ENCODE measurements at places on chromosomes 4 and X. TPM values are rescaled to one million over a fixed set of nuclear protein-coding genes. Genes with fewer than 3 reads are reported as not detected.
A peak's percentile ranks its signal among the peaks of the same experiment; 100 is the strongest.

Gene SPP1
- 43.1 TPM for total RNA-seq

Gene RNF150
- total RNA-seq: 6.1 TPM

Gene EXOC1L
- not detected for total RNA-seq

Gene MAGEC1
- not detected for total RNA-seq

Gene APELA
- total RNA-seq: 153 TPM

Gene EREG
- total RNA-seq: 4.2 TPM

Gene RIPPLY1
- total RNA-seq: not detected

Gene AKAP14
- 2.5 TPM for total RNA-seq

Gene CRLF2
- not detected for total RNA-seq

GRCh38 chr4:113008716-113009115, 40.7 kb upstream of the ANK2 start:
- DNase-seq: no peak

DNA sequence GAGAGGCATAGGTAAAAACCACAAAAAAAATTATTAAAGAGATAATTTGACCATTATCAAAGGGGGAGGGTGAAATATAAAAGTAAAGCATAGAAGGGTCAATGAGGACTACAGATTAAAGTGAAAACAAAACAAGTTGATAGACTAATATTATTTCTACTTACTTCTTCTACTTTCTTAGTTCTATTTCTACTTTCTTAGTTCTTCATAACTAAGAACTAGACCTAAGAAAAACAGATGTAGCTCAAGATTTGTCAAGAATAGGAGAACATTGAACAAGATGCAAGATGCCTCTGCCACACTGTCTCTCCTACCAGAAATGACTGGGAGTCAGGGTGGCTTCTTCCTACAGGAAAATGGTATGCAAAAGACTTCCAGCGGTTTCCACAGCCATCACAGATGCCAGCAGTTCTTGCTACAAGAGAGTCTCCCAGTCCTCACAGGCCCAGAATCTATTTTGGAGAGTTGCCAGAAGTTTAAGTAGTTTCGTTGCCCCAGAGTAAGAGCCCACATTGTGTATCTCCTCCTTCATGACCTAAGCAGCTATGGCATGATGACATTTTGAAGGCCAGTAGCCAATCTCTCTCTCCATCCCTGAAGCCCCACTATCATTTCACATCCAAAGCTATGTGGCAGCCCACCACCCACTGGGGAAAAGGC, 42.9 kb upstream of the DDX60 start:
- no peak for DNase-seq

DNA sequence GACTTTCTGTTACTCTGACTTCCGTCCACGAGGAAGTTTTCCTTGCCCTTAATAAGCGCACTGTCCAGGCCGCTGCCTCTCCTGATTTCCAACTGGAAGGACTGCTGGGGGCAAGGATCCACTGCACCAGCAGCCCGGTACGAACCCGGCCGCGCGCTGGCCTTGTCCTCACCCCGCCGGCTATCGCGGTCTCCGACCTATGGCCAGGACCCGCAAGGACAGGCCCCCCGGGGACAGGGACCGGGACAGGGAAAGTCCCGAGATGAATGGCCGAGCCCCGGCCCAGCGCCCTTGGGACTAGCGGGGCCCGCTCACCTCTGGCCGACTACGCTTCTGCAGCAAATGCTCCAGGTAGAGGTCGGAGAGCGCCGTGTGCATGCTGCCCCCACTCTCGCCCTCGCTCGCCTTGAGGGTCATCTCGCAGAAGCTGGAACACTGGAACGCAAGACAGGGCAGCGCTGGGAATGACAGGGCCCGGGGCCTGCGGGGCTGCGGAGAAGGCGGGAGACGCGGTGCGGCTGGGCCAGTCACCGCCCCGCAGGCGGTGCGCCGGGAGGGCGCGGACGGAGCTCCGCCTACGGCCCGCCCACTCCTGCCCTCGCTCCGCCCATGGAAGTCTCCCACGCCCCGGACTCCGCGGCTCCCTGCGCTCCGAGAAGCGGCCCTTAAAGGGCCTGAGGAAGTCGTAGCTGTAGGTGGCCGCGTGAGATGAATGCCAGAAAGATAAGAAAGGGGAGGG, at the start of gene MPP1:
Gene MPP1, minus strand, starts transcription at position 529 of the 739 bp plus-strand sequence. Its CDS starts 112 bp downstream, at position 417.
- DNase-seq: peak; percentile 74

DNA sequence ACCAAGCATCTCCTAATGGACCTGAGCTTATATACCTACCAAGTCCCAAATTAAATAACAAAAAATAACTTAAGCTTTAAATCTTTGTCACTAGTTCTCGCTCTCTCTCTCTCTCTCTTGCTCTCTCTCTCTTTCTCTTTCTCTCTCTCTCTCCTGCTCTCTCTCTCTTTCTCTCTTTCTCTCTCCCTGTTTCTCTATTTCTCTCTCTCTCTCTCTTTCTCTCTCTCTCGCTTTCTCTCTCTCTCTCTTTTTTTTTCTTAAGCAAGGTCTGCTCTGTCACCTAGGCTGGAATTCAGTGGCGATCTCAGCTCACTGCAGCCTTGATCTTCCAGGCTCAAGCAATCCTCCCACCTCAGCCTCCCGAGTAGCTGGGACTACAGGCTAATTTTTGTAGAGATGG, 266.6 kb downstream of the BANK1 start:
- no peak for DNase-seq

- DNase-seq: no peak
Observed at GRCh38 chrX:132677233-132677716, 188.4 kb upstream of the MBNL3 start.

DNA sequence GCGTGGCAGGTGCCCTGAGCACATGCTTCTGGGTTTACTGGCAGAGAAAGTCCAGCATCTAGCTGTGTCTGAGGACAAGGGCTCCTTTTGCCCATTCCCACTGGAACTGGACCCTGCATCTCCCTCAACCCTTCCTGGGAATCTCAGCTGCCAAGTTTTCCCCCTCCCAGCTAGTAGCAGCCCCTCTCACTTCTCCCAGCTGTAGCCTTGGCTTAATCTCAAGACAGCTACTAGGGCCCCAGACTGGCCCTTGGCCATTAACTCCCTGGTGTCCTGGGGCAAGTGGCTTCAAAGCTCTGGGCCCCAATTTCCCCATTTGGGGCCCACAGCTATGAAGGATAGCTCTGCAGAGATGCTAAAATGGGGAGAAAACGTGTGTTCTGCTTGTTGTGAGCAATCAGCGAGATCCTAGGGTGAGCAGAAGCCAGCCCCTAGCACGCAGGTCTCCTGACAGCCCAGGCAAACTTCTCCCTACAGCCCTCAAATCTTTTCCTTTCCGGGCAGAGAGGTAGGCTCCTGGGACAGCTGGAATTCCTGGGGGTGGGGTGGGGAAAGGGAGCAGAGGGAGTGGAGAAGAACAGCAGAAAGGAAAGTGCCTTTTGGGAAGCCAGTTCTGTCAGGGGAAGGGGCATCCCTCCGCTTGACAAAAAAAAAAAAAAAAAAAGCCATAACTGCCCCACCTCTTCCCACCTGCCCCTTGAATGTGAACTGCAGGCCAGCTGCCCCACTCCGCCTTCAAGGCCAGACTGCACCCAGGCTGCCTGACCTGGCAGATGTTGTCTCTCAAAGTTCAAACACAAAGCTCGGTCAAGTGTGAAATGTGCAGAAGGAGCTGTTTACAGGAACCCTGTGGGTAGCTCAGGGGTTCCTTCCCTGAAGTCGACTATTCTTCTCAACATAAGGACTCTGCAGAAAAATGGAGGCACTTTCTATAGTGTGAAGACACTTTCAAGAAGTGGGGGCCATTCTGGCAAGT, 16.6 kb downstream of the FGD1 start:
- DNase-seq: peak; percentile 77

- DNase-seq: peak; percentile 35
Observed at GRCh38 chr4:121011780-121012340, 60.5 kb downstream of the NDNF start.

DNA sequence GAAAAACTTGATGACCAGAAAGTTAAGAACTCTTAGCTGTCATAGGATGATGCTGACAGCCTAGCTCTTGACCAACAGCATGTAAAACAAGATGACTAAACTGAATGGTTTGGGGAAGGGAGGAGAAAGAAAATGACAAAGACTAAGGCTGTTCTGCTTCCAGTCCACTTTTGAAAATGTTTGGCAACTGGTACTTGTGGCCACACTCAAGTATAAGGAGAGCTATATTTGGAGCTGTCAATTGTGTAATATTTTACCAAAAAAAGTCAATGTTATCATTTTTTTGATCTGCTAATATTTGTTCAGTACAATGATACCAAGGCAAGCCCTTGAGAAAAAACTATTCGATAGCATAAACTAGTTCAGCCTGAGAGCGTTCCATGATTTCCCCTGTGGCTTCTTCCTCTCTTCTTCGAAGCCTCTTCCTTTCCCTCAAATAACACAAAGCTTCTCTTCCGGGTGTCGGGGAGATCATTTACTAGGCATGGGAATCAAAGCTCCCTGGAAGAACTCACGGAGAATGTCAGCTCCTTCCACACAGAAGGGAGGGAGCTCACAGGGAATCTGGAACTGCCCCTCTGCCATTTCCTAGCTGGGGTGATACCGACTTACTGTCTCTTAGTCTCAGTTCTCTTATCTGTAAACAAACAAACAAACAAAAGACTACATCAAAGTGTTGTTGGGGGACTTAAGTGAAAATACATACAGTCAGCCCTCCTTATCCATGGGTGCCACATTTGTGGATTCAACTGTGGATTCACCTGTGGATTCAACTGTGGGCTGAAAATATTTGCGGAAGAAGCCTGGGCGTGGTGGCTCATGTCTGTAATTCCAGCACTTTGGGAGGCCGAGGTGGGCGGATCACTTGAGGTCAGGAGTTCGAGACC, 82.6 kb downstream of the SCD5 start:
- DNase-seq: no peak

DNA sequence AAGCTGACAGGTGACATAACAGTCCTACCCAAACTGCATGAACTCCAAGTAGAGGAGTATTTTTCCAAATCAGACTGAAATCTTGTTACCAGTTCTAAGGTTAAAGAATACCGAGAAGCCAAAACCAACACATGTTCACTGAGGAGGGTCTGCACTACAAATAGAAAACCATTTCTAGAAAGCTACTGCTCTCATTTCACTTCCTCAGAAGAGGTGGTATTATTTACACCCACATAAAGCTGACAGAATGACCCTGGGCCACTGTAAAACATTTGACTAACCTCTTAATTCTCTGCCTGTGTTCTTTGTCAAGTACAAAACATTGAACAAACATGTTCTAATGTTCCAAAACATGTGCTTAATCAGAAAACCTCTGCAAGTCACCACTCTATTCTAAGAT, 95.8 kb downstream of the IQCM start:
- no peak for DNase-seq

- DNase-seq: no peak
Observed at GRCh38 chr4:1195109-1195671, 22.8 kb upstream of the SPON2 start.

DNA sequence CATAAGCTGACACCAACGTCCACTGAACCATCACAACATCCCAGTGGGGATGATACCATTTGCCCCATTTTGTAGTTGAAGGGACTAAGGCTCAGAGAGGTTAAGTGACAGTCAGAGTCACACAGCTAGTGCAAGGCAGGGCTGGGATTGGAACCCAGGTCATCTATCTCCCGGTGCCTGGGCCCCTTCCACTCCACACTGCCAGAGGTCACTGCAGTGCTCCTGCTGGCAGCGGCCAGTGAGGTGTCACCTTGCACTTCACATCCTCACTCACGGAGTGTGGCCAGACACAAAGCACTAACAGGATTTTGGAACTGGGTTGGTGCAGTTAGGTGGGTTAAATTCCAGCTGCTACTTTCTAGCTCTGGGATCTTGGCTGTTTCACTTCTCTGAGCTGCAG, 118.7 kb downstream of the ENPP6 start:
- DNase-seq: no peak

GRCh38 chr4:15375667-15376066, 52.2 kb upstream of the C1QTNF7 start:
- no peak for DNase-seq

- DNase-seq: no peak
Observed at GRCh38 chrX:141164406-141164805, 12.5 kb downstream of the LDOC1 start.

GRCh38 chrX:7146703-7147412, 654 bp upstream of the STS start:
- no peak for DNase-seq

DNA sequence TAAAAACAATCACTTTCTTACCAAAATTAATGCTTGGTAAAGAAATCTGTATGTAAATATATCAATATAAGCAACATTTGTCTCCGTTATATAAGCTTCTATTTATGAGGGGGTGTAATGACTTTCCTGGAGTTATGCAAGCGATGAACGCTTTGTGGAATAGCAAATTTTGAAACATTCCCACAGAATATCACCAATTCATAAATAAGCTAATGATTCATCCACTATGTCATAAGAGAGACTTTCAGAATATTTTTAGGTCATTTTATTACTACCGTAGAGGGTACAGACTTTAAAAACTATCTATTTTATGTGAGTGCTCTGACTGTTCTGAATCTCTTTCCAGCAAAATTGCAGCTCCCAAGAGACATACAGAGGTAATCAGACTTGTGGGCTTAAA, 179.5 kb upstream of the FTHL17 start:
- DNase-seq: no peak

DNA sequence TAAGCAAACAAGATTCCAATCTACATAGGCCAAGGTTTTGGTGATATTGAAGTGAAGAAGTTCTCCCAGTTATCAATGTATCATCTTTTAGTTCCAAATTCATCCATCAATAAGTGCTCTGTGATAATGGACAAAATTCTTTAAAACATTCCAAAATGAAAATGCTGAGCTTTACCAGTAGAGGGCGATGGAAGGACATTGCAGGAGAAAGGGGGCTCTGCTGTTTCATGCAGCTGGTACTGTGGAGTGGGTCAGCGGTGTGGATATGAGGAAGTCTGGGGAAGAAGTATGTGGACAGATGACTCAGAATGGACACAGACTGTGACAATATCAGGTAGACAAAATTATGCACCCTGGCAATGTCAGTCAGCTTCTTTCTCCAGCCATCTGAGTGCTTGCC, 46.6 kb upstream of the HS6ST2 start:
- peak; percentile 29 for DNase-seq

DNA sequence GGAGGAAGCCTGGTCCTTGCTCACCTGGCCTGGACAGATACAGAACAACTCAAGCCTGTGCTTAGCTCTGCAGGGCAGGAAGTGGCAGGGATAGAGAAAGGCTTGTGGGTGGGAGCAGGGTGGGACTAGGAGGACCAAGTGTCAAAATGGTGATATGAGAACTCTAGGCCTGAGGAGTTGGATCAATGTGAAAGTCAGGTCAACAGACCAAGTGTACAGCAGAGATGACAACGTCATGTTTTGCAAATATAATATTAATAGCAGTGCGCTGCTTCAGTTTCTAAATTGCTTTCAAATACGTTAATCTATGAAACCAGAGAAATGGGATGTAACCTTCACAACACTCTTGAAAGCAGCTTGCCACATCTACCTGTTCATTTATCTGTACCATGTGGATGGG, 114.2 kb upstream of the MAP3K15 start:
- no peak for DNase-seq

GRCh38 chrX:46703980-46704379, 54.9 kb downstream of the SLC9A7 start:
- DNase-seq: no peak
